ENCODE measurements at places on chromosomes 13 and 19. TPM values are rescaled to one million over a fixed set of nuclear protein-coding genes. Genes with fewer than 3 reads are reported as not detected.

The COX7A1 gene
- not detected for total RNA-seq

The SBK2 gene
- not detected for total RNA-seq

The ZSCAN18 gene
- 56.6 TPM for total RNA-seq

The PEPD gene
- total RNA-seq: 43.7 TPM

The ATP13A1 gene
- total RNA-seq: 75.1 TPM

The WASF3 gene
- total RNA-seq: 79.7 TPM

The NEK3 gene
- 27.5 TPM for total RNA-seq

The MBNL2 gene
- total RNA-seq: 18.7 TPM

The DNAJC15 gene
- total RNA-seq: 16.6 TPM

The CEACAM21 gene
- total RNA-seq: 1.1 TPM

The RHPN2 gene
- 10.2 TPM for total RNA-seq

The RGS9BP gene
- total RNA-seq: not detected

The TUBA3C gene
- not detected for total RNA-seq

The C19orf73 gene
- 1.3 TPM for total RNA-seq

The PABPC3 gene
- total RNA-seq: 0.14 TPM

The ERFL gene
- total RNA-seq: 0.14 TPM

The PEAK3 gene
- total RNA-seq: not detected

The IQCN gene
- total RNA-seq: 2.2 TPM

The APOC1 gene
- total RNA-seq: 24.9 TPM

The PEG3 gene
- total RNA-seq: not detected

The FCER2 gene
- total RNA-seq: not detected

The TMEM238 gene
- 0.71 TPM for total RNA-seq

The C5AR2 gene
- total RNA-seq: not detected

The ELSPBP1 gene
- not detected for total RNA-seq

The CD209 gene
- not detected for total RNA-seq

The PTGIR gene
- total RNA-seq: not detected

The STRN4 gene
- 138 TPM for total RNA-seq

The ZNF229 gene
- total RNA-seq: 6.7 TPM

The IZUMO2 gene
- total RNA-seq: not detected
